NCI-H2107 (cell line): ENCODE measurements at places on chromosomes 7 and 10.

DNA sequence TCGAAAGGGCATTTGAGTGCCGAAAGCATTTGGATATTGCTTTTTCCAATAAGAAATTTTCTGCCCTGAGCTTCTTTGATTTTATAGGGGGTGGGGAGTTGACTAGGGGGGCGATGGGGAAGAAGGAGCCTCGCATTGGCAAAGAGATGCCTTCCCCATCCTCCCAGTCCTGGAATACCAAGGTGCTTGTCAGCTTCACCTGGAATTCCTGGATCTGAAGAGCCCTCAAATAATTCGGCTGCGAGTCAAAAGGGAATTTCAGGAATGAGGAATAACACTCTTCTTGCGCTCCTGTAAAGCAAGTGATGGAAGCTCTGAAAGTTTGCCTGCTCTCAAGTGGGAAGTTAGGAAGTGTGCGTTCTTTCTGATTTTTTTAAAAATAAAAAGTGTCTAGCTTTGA, 7.3 kb downstream of the NXPH1 start:
- no peak for DNase-seq

DNA sequence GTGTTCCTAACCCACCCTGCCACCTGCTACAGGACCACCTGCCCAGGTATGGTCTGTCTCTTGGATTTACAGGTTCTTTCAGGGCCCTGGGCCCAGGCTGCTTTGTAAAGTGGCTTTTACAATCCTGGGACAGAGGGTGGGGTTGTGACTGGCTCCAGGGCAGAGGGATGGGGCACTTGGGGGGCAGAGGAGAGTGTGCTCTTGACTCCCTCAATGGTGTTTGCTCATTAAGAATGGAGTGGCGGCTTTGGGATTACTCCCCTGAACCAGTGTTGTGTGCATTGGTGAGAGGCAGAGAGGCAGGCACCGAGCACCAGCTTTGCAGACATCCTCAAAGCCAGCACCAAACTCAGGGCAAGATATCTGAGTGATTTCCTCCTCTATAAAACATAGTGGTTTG, 43.5 kb downstream of the VWA2 start:
- no peak for DNase-seq

- DNase-seq, result no peak
Observed at GRCh38 chr7:117750612-117751563, 122.4 kb downstream of the CTTNBP2 start.

DNA sequence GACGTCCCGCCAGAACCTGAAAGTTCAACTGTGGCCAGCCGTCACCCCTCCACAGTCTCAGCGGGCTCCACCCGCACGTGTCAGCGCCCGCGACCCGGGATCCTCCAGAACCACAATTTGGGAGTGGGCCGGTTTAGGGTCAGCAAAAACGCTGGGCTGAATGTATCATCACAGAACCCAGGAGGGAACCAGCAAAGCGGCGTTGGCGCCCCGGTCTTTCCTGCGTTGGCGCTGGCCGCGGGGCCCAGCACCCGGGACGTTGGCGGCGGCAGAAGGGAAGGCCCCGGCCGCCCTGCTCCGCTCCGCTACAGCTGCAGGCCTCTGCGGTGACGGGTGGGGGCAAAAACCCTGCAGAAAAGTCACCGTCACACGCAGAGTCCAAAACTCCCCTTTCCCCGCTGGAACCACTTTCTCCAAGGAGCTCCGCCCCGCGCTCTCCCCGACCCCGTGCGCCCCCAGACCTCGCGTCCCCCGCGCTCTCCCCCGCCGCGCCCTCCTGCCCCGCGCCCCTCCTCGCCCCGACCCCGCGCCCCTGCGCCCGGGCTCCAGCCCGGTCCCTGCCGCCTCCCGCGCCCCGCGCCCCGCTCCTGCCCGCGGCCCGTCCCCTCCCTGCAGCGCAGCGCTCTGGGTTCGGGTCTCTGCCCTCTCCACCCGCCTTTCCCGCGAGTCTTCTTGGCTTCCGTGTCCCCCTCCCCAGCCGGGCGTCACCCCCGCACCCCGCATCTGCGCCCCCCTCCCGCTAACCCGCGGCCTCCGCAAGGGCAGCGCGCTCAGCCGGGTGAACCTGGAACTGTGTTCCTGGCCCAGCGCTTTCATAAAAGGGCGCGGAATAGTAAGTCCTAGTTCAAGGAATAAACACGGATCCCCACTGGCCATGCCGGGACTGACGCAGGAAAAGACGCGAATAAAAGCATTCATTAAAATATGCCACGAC, 24.0 kb upstream of the RNF32 start:
- no peak for DNase-seq

- DNase-seq, result no peak
Observed at GRCh38 chr10:78483641-78484040, 450.0 kb downstream of the RPS24 start.

GRCh38 chr10:17022896-17023295, 106.7 kb downstream of the CUBN start:
- DNase-seq, result no peak

- DNase-seq, result no peak
Observed at GRCh38 chr7:132446260-132446659, 130.0 kb downstream of the PLXNA4 start.

DNA sequence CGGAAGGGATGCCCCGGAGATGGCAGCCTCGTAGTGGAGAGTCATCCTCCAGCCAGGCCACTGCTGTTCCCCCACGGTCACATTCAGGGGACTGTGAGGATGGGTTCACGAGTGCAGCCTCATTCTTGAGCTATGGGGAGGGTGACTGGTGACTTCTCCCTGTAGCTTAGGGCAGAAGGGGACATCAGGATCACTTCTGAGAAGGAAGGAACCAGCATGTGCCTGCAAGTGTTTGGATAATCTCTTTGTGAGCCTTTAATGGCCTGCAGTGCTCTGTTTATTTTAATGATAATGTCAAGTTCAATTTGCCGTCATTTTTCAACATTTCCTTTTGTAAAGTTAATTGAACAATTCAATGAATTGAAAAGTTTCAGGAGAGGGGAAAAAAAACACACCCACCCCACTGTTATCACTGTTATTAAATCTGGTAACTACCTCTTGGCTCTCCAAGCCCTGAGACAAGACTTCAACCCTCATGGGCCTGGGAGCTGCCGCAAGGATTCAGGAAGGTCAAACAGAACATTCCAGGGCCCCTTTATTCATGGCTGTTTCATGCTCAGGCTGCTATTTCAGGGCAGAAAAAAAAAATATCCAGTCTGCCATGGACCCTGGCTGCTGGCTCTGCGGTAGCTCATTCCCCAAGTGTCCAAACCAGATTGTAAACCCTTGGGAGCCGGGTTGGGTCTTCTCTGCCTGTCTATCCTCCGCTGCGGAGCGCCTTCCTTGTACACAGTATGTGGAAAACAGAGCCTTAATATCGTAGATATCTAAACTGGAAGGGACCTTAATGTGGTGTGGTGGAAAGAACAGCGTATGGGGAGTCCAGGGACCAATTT, 100.4 kb downstream of the CDH23 start:
- no peak for DNase-seq

GRCh38 chr7:2638224-2638991, 6.6 kb downstream of the TTYH3 start:
- DNase-seq, result no peak
